ENCODE measurements at places on chromosomes 6 and 20.

DNA sequence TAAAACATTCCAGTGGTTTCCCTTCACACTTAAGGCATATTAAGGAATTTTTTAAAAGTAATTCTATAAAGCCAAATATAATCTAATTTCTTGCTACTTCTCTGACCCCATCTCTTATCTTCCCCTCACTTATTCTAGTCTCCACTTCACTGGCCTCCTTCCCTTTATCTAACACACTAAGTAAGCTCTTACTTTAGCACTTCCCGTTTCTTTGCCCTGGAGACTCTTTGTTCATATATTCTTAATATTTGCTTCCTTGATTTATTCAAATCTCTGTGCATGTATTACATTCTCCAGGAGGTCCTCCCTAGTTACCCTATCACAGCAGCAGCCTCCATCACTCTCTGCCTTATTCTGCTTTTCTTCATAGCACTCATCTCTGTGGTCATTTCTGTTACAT, 20.3 kb downstream of the GTPBP2 start:
- no peak for DNase-seq

DNA sequence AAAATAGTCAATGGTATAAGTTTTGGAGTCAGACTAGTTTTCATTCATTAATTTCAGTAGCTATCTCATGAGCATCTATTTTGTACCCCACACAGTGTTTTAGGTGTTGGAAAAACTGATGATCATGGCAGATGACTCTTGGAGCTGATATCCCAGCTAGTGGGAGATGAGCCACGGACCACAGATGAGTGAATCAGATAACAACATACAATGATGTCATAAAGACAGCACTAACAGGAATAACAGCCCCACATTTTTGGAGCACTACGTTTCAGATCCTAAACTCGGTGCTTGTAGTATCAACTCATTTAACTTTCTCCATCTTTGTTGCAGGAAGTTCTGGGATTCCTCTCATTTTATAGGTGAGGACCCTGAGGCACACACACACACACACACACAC, 67.8 kb upstream of the EDN3 start:
- DNase-seq, result no peak

GRCh38 chr6:96784650-96785049, 52.6 kb downstream of the GPR63 start:
- no peak for DNase-seq

- DNase-seq, result no peak
Measured at GRCh38 chr6:116446399-116446798, 14.8 kb upstream of the CALHM6 start.
